Stimulated activated naive CD4-positive, alpha-beta T cell treated with Interleukin-2 at 50 U/mL for 16 hours (primary cell): ENCODE measurements at places on chromosomes 3 and 15.

DNA sequence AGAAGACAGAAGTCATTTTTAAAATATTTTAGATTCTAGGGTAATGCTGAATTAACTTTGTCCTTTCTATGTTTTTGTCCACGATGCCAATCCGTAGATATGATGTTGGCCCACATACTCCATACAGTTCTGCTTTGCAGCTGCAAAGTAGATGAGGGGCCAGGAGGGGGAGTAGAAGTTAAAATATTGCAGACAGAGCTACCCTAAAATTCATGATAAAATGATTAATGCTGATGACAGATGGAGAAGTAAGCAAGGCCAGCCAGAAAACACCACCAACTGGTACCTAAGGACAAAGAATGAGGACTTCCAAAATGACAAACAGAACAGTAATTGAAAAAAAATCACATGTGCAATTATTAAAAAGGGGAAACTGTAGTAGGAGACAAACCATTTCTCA lies 756.6 kb upstream of the ARPP21 start:
- no peak for DNase-seq

DNA sequence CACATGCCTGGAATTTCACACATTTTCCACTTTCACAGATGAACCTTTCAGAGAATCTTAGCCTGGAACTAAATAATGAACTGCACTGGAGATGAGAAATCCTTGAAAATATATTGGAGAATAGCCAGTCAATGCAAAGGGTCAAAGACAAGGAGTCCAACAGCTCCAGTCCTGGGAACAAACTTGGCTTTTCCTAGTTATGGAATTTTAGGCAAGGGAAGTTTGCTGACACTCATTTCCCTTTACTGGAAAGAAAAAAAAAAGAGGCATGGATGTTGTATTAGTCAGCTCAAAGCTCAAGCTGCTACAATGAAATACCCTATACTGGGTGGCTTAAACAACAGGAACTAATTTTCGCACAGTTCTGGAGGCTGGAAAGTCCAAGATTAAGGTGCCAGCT lies 690.8 kb upstream of the ARPP21 start:
- DNase-seq, result no peak

DNA sequence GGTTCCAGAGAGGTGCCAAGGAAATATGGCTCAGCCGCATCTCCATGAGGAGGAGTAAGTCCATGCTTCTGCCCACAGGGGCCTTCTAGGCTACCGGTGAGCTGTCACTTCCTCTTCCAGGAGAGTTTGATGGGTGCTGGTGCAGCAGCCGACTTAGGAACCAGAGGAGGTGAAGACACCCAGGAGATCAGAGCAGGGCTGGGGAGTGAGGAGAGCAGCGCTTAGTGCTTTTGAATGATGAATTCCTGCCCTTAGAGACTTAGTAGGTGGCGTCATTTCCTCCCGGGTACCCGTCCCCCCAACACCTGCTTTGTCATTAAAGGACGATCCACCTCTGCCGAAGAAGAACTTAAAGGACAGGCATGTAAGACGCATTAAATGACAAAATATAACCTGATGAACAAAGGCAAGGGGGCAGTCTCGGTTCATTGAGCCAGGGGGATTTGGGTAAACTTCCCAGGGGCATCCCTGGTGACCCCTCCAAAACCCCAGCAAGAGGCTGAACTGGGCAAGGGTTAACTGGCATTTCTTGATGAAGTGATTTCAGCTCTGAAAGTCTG lies 67.6 kb downstream of the HES1 start:
- DNase-seq, result no peak

- DNase-seq, result no peak
These were observed 435.4 kb downstream of the MFSD1 start for GRCh38 chr3:159237226-159237625.

GRCh38 chr3:165797551-165797950 lies 39.7 kb downstream of the BCHE start:
- DNase-seq, result no peak

- no peak for DNase-seq
These were observed 469.6 kb upstream of the PPP2R3A start for GRCh38 chr3:135495891-135496290.

DNA sequence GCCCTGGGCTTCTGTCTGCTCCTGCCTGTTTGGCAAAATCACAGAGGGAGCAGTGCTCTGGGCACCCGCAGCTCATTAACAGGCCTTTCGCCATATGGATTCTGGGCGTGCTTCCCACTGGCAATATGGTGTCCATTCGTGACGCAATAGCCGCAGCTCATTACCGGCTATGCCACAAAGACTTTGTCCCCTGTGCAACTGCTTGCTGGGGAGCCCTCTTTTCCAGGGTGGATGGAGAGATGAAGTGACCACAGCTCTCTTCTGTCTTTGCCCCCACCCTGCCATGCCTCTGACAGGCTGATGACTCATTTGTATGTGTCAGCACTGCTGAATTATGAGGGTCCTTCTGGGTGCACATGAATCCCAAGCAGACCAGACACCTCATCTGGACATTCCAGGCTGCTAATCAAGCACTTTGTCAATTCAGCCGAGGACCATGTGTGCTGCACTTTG lies 214.3 kb upstream of the FEZF2 start:
- DNase-seq, result no peak

DNA sequence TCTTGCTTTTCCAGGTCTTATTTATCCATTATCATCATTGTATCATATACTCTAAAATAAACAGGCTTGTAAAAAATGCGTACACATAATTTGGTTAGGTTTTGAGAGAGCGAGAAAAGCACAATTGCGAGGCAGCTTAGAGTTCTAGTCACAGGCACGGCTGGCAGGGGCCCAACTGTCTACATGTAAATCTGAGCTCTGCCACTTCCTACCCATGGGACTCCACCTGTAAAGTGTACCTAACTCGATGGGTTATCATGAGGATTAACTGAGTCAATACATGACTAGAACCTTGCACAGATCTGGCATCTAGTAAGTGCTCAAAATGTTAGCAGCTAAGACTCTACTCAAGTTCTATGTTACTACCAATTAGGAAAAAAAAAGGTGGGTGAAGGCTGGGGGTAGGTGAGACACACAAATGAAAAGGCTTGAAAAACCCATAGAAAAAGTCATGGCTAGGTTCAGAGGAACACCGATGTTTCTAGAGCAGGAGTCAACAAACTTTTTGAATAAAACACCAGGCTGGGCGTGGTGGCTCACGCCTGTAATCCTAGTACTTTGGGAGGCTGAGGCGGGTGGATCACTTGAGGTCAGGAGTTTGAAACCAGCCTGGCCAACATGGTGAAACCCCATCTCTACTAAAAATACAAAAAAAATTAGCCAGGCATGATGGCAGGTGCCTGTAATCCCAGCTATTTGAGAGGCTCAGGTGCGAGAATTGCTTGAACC lies 36.2 kb downstream of the GLB1 start:
- DNase-seq, result peak; percentile 67

GRCh38 chr15:26287381-26287780 lies 424.3 kb upstream of the ATP10A start:
- DNase-seq, result no peak

- no peak for DNase-seq
These were observed 128.8 kb downstream of the FOXP1 start for GRCh38 chr3:71454512-71455403.

DNA sequence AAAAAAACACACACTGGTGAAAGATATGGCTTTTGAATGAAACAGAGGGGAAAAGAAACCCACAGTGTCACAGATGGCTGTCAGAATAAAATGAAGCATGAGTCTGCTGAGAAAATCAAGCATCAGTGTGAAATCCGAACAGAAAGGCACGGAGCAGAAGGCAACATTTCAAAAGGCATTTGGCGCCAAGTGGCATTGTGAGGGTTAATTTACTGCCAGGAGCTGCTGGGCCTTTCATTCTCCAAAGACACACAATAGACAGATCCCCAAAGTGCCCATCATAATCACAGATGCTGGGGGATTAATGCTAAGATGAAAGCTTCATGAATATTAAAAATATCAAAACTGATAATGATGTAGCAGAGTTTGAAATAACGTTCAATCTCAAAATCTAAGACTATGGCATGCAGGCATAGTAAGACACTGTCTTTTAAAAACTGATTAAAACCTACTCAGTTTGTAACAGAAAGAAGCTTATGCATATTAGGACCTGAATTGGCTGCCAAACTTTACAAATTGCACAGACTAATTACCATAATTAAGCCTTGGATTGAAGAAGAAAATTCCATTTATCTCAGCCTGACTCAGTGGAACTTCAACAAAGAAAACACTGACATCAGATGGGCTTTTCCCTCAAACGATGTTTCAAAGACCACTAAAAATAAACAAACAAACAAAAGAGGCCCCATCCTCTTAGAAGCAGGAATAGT lies 589.2 kb downstream of the ROBO1 start:
- DNase-seq, result no peak

GRCh38 chr15:81011593-81011992 lies 10.9 kb downstream of the TLNRD1 start:
- DNase-seq, result no peak

DNA sequence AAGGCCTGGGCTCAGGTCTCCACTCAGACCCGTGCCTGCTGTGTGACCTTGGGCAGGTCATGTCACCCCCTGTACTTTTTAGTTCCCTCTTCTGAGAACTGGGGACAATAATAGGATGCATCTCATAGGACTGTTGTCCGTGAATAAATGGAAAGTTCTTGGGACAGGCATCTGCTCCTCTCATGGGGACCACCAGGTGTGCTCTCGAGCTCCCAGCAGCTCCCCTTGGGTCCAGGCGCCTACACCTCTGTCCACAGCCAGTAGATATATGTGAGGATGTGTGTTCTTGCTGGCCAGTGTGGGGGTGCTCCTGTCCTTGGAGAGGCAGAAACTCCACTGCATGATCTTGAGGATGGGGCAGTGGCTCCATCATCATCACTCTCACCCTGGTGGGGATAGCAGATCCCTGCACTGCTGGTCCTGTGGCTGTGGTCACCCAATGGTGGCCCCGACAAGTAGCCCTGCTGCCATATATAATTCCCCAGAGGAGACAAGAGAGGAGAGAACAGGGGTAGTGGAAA lies 257.6 kb upstream of the TLE3 start:
- DNase-seq, result no peak

- no peak for DNase-seq
These were observed 25.6 kb upstream of the LDHAL6B start for GRCh38 chr15:59180945-59181600.

GRCh38 chr3:20666091-20666490 lies 480.1 kb upstream of the SGO1 start:
- DNase-seq, result no peak

DNA sequence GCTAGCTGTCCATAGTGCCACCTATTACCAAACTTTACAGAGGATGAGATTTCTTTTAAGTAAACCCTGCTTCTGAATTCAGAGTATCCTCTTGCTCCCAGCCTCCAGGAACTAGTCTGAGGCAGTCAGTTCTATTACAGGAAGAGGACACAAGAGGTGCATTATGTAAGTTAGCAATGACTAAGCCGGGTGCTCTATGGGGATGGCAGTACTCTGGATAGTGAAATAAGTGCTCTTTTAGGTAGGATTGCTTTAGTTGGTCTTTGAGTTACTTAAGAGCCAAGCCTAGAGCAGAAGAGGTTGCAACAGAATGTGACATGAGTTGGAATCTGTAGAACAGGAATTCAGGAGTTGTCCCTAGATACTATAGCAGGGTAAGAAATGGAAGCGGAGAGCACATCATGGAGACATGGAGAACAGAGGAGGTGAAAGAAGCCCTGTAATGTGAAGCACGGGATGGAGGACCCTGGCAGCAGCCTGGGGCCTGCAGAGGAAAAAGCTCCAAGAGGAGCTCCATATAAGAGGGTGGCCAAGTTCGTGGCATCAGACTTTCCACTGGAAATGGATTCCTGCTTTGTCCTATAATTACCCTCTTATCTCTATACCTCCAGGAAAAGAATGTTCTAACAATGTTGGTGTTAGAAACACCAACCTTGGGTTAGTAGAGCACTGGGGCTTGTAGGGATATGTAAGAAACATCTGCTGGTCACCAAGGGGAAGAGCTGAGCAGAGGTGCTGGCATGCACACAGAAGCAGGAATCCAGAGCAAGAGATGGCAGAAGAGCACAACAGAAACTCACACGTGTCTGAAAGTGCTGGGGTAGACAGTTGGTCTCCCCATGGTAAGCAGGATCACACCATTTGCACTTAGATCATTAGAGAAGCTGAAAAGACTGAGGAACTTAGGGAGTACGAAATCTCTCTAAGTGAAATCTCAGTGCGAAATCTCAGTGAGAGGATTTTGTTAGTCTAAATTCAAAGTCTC lies 851.1 kb downstream of the FHIT start:
- DNase-seq, result no peak

GRCh38 chr3:197080344-197080743 lies 50.7 kb upstream of the MELTF start:
- DNase-seq, result no peak

- no peak for DNase-seq
These were observed 30.3 kb upstream of the CPOX start for GRCh38 chr3:98623572-98624280.

GRCh38 chr3:179455954-179456353 lies 4.7 kb upstream of the GNB4 start:
- DNase-seq, result no peak

DNA sequence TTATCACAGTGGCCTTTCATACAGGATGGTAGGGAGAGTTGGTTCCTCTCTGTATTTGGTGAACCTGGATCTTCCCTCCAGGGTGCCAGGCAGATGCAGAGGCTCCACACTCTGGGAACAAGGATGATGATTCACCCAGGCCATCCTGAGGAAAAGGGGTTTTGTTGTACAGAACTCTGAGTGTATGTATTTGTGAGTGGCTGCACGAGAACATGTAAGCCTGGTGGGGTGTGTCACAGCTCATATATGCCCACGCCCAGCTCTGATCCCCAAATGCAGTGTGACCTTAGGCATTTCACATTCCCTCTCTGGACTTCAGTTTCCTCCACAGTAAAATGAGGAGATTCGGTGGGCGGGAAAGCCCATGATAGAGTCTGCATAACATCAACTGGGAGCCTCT lies 11.6 kb upstream of the CILP start:
- DNase-seq, result no peak

GRCh38 chr3:66456711-66457173 lies 44.1 kb downstream of the LRIG1 start:
- DNase-seq, result no peak

GRCh38 chr3:157816896-157817295 lies 289.3 kb downstream of the SHOX2 start:
- no peak for DNase-seq

DNA sequence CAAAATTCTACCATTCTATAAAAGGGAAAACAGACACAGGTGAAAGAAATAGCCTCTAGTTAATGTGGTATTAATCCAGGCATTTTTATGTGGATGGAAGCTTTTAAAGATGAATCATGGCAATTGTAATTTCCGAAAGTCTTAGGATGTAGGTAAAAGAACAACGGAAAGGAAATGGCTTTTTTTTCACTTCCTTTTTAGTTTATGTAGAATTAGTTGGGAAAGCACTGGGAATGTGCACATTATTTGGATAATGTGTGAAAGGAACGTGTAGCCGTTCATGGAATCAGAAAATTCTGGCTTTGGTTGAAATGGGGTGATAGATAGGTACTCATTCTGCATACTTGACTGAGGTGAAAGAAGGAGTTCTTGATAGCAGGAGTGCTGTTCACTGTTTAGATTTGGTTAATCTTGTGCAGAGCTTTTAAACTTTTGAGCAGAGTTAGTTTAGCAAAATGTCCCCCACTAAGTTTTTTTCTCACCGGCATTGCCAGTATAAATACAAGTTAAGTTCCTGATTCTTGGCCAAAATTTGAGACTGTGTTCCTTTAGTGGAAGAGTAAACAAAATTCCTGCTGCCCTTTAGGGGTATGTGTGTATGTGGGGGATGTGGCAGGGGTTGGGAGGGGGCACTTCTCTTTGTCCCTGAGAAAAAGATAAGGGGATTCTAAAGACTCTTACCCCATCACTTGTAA lies 20.2 kb upstream of the UTS2B start:
- no peak for DNase-seq
